Smooth muscle cell of trachea (primary cell): ENCODE measurements at places on chromosomes 5 and 9. TPM values are rescaled to one million over a fixed set of nuclear protein-coding genes. Genes with fewer than 3 reads are reported as not detected.

The NKD2 gene
- 4.6 and 7.1 TPM in 2 replicates for total RNA-seq

The TESK1 gene
- total RNA-seq, result 7.3 and 15.7 TPM in 2 replicates

The PNPLA7 gene
- total RNA-seq, result 1.3 and 2.0 TPM in 2 replicates

The ARID3C gene
- not detected in 2 replicates for total RNA-seq

The GRAMD2B gene
- 9.5 and 10.6 TPM in 2 replicates for total RNA-seq

The OR1L6 gene
- total RNA-seq, result not detected in 2 replicates

The KLF9 gene
- total RNA-seq, result 30.8 and 31.3 TPM in 2 replicates

The PDCD1LG2 gene
- 5.3 and 6.3 TPM in 2 replicates for total RNA-seq

The IFNB1 gene
- total RNA-seq, result not detected in 2 replicates

The RASEF gene
- total RNA-seq, result 0.44 and 0.50 TPM in 2 replicates

The LCN15 gene
- under 0.01 TPM in 1 of 2 replicates, not detected in the other for total RNA-seq

The RFESD gene
- total RNA-seq, result 2.2 and 3.1 TPM in 2 replicates

The FBP2 gene
- total RNA-seq, result not detected in 2 replicates

The NR5A1 gene
- total RNA-seq, result not detected in 2 replicates

The MEIKIN gene
- total RNA-seq, result not detected in 2 replicates

The BARX1 gene
- total RNA-seq, result not detected in 2 replicates

The OLFML2A gene
- total RNA-seq, result 3.6 and 28.8 TPM in 2 replicates

The CRB2 gene
- not detected in 2 replicates for total RNA-seq

The TLE1 gene
- total RNA-seq, result 29.7 and 47.1 TPM in 2 replicates

The HTR4 gene
- total RNA-seq, result not detected in 2 replicates

The CDKN2B gene
- 15.0 and 42.2 TPM in 2 replicates for total RNA-seq

The HSPB3 gene
- 0.33 TPM in 1 of 2 replicates, not detected in the other for total RNA-seq

The TLR4 gene
- 1.9 and 6.0 TPM in 2 replicates for total RNA-seq

The PCAT7 gene
- total RNA-seq, result 0.17 TPM in 1 of 2 replicates, not detected in the other

The C9orf50 gene
- total RNA-seq, result 0.17 and 0.44 TPM in 2 replicates
